ENCODE measurements at places on chromosomes 16 and 17.
A peak's percentile ranks its signal among the peaks of the same experiment; 100 is the strongest.

DNA sequence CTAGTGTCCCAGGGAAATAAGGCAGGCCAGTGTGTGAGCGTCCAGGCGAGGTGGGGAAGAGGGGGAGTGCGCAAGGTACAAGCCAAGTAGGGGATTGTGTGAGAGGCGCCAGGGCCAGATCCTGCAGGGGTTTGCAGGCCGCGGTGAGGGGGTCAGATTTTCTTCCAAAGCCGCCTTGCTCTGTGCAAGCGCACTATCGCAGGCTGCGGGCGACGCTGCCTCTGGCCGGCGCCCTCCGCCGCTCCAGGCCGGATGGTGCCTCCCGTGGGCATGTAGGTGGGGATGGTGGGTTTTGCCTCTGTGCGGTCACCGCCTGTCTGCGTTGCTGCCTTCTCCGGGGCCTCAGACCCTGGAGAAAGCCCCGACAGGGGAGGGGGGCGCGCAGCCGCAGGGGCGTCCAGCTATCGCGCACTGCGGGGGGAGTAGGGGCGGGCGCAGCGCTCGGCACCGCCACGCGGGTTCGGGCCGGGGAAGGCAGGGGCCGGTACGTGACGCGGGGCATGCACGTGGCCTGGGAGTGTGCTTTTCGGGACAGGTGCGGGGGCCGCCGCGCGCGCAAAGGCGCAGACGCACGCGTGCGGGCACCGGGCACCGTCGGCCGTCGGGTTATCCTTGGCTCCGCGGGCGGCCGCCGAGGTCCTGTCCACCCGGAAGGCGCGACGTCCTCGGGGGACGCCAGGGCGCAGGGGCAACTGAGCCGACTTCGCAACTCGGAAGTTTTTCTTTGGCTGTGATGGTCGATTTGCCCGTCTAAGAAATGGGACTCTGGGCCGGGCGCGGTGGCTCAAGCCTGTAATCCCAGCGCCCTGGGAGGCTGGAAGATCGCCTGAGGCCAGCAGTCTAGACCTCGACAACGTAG is 1.1 kb upstream of the HAPSTR1 start:
- no peak for DNase-seq

GRCh38 chr16:54932737-54933254 is 2.1 kb downstream of the IRX5 start:
- no peak for DNase-seq

DNA sequence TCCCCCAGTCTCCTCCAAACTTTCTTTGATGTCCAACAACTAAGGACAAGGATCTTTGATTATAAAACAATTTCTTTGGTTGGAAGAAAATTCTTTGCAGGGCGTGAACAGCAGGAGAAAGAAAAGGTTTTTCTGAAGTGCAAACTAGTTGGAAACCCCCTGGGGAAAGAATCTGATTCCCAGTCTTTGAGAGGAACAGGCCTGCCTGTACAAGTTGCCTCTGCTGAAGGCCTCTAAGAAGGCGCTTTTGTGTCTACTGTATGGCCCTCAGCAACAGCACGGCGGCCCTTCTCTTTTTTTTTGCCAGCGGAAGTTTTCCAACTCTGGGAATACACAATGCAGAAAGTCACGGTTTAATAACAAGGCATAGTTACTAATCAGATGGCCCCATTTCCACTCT is 14.0 kb downstream of the RNF43 start:
- DNase-seq: no peak

GRCh38 chr17:59829217-59830006 is 63.3 kb downstream of the TUBD1 start:
- DNase-seq: no peak

DNA sequence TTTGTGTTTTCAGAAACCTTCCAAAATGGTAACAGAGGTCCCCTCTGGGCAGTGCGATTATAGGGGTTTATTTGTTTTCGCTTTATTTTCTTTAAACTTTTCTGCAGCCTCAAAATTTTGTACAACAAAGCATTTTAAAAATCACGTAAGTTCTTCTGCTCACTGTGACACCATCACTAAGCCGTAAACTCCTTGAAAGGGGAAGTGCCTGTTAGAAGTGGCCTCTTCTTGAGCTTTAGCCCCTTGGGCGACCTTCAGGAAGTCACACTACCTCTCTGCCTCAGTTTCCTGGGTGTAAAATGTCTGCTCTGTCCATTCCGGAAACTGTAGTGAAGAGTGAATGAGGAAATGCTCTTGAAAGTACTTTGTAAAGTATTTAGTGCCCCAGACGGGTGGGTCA is 26.6 kb downstream of the ARHGAP27 start:
- DNase-seq: no peak

- no peak for DNase-seq
Measured at GRCh38 chr16:2535625-2536013, 2.2 kb upstream of the PDPK1 start.

GRCh38 chr17:78935419-78936323 is 10.5 kb upstream of the TIMP2 start:
- no peak for DNase-seq

GRCh38 chr17:74759941-74760340 is 11.5 kb downstream of the NHERF1 start:
- DNase-seq: no peak

DNA sequence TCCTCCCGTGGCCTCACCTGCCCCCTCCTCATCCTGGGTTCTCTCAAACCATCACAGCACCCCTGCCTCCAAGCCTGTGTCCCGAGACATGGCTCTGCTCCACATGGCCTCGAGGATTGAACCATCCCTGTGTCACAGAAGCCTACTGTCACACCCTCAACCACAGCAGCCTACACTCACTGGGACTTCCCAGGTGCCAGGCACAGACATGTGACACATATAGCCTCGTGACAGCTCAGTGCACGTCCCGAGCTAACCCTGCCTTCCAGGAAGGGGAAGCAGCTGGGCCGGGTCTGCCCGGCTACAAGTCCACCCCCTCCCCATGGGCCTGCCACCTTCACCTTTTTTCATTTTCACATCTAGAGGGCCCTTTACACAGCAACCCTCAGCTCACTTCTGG is 238.3 kb downstream of the CPPED1 start:
- no peak for DNase-seq

- DNase-seq: peak; percentile 32
Measured at GRCh38 chr16:30844671-30845449, 49.0 kb downstream of the BCL7C start.

GRCh38 chr17:48127371-48128051 is 19.9 kb downstream of the SNX11 start:
- DNase-seq: no peak

- no peak for DNase-seq
Measured at GRCh38 chr16:76293980-76294379, 16.8 kb downstream of the CNTNAP4 start.

- peak; percentile 69 for DNase-seq
Measured at GRCh38 chr17:48618256-48618896, 3.3 kb upstream of the HOXB8 start.

DNA sequence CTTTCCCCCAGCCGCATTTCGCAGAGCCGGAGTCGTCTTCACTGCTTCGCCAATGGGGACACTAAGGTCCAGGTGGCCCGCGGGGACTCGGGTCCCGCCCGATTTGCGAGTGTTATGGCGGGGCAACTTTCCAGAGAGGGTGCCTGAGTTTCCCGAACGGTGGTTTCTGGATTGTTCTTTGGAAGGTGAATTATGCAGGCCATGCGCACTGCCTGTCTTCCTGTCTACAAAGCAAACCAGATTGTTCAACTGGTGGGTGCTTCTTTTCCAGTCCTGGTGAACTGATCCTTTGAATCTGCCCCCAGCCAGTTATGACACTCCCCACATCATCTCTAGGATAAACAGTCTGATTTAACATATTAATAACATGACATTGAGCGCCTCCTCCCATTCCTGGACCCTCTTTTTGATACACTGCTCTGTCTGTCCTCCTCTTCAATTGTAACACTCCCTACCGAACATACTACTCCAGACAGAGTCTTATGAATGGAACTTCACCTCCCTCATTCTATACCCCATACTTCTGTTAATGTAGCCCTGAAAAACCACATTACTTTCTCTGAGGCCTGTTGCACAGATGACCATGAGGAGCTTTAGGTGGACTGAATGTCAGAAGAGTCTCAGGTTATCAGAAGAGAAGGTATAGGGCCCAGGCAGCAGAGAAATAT is 159.0 kb downstream of the RAB11FIP4 start:
- no peak for DNase-seq

- DNase-seq: no peak
Measured at GRCh38 chr17:68981288-68981687, 26.1 kb upstream of the ABCA8 start.

DNA sequence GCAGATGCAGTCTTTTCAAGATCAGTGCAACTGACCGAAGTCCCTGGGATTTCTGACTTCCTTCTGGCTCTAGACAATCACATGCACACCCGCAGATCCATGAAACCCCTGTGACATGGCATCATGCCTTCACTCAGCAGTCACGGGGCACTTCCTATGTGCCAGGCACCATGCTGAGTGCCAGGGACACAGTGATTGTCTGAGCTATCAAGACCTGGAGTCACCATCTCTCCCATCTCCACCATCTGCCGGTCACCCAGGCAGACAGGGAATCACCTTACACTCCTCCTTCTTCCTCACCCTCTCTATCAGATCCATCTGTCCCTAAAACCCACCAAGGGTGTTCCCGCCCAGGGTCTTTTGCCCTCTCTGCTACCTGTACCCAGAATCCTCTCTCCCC is 5.3 kb downstream of the BEAN1 start:
- no peak for DNase-seq

DNA sequence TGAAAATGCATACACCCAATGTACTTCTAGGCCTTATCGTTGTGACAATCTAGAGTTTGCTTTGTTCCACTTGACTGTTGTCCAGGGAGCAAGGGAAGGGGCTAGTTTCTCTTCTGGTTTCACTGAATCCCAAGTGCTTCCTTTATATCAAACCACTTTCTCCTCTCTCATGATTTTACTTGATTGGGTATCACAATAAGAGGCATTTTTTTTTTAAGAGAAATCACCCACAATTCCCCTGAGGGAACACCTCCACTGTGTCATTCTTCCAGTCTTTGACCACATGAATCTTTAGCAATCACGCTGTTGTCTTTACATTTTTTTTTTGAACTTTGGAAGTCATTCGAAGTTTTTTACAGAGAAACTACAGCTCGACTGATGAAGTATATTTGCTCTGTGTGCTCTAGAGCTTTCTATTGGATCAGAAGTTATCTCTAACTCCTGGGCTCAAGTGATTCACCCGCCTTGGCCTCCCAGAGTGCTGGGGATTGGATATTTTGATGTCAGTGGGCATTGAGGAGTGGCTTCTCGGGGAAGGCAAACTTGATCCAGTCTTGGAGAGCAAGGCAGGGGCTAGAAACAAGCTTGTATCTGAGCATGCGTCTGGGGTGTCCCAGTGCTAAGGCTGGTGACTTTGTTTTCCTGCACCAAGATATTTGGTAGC is 3.0 kb downstream of the CDH1 start:
- DNase-seq: no peak

All from stimulated activated CD8-positive, alpha-beta memory T cell treated with anti-CD3 and anti-CD28 coated beads, Interleukin-7, amount 100 ng/mL, for 24 hours (primary cell).